Gastrocnemius medialis (tissue), 4 donors: ENCODE measurements at places on chromosomes 3 and 15. TPM values are rescaled to one million over a fixed set of nuclear protein-coding genes. Genes with fewer than 3 reads are reported as not detected.

The NSUN3 gene
- total RNA-seq: 1.4 TPM

The CELSR3 gene
- 0.02 TPM for total RNA-seq

- no peaks in the 10 kb centered on the region for H3K27me3 ChIP-seq
- no peaks in the 10 kb centered on the region for H3K4me1 ChIP-seq
- DNase-seq: no peak
- H3K27ac ChIP-seq: no peak overlapping the region
- H3K36me3 ChIP-seq: no peaks in the 10 kb centered on the region
- H3K4me3 ChIP-seq: no peak overlapping the region
These were observed 152.7 kb downstream of the IL20RB start for GRCh38 chr3:137110392-137110996.

- H3K4me3 ChIP-seq: no peak overlapping the region
- DNase-seq: no peak
- H3K27me3 ChIP-seq: no peaks in the 10 kb centered on the region
These were observed 48.2 kb downstream of the ITGB5 start for GRCh38 chr3:124838963-124839362.
